ENCODE measurements at places on chromosomes 6 and 20.

DNA sequence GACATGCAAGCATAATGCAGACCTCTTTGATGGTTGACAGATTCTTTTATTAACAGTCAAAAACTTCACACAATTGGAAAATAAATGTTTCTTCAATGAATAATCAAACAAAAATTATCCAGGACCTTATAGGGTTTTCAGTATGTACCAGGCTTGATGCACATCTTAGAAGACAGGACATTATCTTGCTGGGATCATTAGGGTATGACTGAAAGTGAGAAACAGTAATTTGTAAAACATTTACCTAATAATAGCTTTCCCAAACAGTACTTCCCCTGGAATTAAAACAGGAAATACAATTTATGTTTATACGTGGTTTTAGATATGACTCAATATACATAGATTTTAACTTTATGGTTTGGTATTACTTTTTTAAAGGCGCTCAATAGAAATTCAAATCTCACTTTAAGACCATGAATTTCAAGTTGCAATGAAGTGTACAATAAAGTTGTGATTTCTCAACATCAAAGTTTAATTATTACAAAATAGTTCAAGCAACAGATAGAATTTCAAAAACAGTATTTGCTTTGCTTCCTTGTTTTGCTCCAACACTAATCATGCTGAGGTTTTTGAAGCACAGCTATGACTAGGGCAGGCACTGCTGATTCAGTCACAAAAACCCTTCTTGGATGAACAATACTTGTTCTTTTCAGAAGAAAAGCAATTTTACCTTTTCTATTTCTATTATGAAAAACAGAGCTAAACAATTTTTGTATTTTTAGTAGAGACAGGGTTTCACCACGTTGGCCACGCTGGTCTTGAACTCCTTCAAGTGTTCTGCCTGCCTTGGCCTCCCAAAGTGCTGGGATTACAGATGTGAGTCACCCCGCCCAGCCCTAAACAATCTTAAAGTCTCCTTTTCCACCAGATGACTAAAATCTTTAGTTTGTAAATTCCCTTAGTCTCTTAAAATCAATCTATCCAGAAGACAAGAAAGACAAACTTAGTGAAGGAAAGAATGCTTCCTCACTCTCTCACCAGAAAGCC, 13.7 kb downstream of the SOD2 start:
- no peak for DNase-seq

DNA sequence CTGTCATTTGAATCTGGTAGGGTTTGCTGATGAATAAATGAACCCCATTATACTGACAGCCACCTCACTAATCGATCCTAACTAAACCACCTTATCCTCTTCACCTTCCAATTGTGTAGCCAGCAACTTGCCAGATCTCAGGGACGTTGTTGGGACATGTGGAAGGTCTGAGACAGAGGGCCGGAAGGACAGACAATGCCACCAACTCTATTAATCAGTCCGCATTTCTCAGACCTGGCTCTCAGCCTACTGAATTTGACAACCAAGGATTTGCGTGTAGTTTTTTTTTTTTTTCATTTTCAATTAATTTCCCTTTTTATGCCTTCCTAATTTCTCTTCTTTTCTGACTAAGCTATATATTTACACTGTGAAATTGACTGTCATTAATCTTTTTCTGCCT, 122.5 kb downstream of the CARMIL1 start:
- DNase-seq, result no peak

- DNase-seq, result no peak
These were observed 367.2 kb downstream of the ARHGAP18 start for GRCh38 chr6:129342796-129343195.

GRCh38 chr20:45069261-45069660, 31.7 kb downstream of the KCNS1 start:
- no peak for DNase-seq

DNA sequence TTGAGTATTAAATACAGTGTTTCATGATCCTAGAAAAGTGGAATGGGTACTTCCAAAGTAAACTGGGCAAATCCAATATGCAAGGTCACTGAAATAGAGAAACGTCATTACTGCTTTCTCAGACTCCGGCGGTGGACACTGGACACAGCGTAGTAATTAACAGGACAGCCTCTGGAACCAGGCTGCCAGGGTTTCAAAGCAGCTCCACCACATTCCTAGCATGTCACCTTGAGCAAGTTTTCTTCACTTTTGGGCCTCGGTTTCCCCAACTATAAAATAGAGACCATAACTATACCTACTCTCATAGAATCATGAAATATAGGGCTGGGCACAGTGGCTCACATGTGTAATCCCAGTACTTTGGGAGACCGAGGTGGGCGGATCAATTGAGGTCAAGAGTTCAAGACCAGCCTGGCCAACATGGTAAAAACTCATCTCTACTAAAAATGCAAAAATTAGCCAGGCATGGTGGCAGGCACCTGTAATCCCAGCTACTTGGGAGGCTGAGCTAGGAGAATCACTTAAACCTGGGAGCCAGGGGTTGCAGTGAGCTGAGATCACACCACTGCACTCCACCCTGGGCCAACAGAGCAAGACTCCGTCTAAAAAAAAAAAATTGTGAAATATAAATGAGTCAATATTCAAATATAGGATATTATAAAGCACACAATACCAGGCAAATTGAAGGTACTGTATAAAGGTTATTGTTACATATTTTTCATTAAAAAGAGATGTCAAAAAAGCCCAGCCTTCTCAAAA, 24.9 kb downstream of the ARHGAP18 start:
- no peak for DNase-seq

- no peak for DNase-seq
These were observed 381.2 kb downstream of the CD83 start for GRCh38 chr6:14498748-14499147.

DNA sequence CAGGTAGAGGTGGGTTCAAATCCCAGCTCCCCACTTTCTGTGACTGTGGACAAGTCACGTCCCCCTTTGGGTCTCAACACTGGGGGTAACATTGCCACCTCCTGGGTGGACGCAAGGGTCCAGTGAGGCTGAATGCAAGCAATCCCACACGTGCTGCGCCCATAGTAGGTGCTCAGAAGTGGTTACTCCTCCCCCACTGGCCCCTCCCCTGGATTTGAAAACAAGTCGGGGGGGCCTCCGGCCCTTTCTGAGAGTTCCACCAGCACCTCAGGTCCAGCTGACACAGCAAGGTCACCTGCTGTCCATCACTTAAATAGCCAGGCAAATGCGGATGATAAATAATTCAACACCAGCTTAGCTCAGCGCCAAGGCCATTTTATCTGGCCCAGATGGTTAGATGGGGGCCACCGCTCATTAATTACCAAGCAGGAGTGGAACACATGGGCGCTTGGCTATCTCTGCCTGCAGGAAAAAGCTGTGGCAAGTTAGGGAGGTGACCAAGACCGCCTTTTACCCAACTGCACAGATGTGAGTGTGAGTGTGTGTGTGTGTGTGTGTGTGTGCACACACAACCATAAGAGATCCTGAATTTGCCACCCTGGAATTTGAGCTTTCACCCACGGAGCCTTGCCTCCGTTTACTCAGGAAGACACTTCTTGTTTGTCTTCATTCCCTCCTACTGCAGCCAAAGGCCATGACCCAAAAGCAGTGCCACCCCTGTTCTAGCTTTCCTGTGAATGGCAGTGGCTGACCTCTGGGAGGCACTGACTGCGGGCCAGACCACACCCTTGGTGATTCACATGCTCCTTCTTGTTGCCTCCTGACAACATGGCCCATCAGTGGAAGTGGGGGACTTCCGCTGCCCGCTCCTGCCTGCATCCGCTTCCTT, 34.7 kb upstream of the KCNB1 start:
- no peak for DNase-seq

DNA sequence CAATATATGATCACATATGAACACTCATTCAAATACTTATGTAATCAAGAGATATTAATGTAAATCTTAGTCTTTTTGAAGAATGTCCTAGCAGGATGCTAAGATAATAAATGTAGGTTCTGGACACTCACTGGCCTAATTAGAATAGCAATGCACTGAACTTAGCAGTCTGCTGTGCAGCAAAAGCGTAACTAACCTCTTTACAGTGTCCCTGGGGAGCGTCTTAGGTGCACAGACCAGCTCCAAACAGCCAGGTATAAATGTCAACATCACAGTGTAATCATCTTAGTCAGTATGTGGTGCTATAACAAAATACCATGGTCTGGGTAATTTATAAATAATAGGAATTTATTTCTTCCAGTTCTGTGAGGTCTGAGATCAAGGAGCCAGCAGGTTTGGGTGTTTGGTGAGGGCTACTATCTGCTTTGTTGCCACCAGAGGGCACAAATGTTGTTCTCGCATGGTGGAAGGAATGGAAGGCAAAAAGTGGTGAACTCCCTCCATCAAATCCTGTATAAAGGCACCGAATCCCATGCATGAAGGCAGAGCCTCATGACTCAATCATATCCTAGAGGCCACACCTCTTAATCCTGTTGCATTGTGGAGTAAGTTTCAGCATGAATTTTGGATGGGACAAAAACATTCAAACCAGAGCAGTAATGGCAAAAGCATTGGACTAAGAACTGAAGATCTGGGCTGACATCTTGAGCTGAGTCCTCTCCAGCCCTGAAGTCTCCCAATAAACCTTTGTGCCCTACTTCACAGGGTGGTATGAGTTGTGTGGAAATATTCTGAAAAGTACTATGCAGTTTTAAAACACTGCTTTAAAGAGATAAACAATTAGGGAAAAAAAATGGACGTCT, 41.8 kb upstream of the FOXO3 start:
- peak; percentile 54 for DNase-seq

DNA sequence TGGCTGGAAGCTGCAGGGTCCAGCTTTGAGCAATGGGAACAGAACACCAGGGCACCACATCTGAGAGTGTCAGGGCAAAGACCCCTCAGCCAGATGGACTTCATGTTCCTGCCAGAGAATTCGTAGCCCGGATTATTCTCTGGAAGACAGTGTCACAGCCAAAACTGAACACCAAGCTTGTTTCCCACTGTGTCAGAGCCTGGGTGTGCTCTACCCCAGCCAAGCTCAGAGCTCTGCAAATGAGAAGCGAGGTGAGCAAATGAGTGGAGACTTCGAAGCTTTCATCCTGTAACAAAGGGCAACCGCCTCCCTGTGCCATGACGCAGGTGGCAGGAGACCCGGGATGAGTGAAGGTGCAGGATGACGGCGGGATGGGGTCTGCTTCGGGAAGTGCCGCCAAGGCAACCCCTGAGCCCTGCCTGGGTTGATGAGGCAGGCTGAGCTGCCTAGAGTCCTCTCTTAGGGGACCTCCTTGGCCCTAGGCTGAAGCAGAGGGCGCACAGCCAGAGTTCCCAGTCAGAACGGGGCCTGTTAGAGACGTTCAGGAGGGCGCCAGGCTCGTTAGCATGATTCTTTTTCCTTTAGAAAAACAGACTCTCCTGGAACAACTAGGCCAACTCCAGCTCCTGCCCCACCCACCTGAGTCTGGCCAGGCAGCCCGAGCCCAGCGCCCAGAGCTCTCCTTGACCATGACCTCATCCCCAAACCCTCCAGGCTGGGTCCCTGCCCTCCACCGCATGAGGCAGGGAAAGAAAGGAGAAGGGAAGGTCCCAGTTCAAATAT, 187.7 kb downstream of the SOD2 start:
- no peak for DNase-seq

- DNase-seq, result no peak
These were observed 3.3 kb downstream of the HSPA12B start for GRCh38 chr20:3735768-3736167.

GRCh38 chr6:127343809-127344659, 625 bp upstream of the ECHDC1 start:
- peak; percentile 28 for DNase-seq

DNA sequence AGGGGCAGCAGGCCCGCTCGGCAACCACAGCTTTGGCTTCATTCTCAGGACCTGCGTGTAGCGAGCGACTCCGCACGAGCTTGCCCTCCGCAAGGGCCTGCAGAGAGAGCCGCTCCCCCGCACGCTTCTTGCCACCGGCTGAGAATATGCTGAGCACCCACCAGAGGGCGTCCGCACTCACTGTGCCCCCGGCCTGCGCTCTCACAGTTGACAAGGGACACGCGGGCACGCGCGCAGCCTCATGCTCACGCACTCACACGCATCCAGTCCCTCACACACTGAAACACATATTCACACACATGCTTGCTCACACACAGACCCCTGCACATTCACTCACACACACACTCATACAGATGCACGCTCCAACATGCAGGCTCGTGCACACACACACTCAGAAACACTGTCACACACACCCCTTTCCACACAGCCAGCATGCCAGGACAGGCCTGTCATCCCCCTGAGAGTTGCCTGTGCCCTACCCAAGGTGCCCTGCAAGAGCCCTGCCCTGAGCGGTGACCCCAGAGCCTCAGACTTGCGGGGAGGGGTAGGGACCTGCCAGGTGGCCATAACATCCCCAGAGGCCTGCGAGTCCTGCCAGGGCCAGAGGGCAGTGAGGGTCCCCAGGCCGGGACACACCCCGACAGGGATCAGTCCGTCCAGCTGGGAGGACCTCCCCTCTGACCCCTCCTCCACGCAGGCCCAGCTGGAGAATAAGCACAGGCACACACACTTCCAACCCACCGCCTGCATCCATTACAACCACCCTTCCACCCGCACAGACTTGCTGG, 174.1 kb downstream of the BMP7 start:
- DNase-seq, result peak; percentile 85

DNA sequence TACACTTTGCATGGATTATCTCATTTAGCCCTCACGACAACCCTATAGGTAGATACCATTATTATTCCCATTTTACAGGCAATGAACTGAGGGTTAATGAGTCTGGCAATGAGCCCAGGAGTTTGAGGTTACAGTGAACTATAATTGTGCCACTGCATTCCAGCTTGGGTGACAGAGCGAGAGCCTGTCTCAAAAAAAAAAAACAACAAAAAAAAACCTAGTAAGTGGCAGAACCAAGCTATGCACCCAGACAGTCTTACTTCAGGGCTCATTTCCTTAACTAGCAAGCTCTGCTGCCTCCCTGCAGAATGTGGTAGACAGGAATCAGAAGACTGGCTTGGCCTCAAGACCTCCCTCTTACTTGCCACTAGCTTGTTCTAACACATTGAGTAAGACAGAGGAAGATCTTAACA, 71.9 kb upstream of the RREB1 start:
- DNase-seq, result no peak

GRCh38 chr20:51542033-51542570, 417 bp downstream of the NFATC2 start:
- no peak for DNase-seq

DNA sequence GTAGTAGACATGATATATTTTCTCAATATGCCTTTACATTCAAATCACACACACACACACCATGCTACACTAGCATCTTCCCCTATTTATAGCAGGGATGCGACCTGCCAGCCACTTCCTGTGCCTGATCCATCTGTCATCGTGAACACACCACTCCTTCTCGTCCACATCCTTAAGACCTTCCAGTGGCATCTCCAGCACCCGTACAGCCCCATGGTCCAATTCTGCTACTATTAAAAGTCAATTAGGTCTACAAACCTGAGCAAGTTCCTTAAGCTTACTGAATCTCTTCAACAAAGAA, 54.5 kb downstream of the KIF16B start:
- no peak for DNase-seq

- no peak for DNase-seq
These were observed 570 bp downstream of the TULP4 start for GRCh38 chr6:158312672-158313397.

GRCh38 chr6:134198093-134198492, 119.8 kb downstream of the SGK1 start:
- DNase-seq, result no peak

- DNase-seq, result no peak
These were observed 23.9 kb upstream of the FAM83C start for GRCh38 chr20:35316086-35316485.

GRCh38 chr6:1609041-1609647, 571 bp upstream of the FOXC1 start:
- DNase-seq, result no peak

Data from HEK293T (cell line).